Stimulated activated CD8-positive, alpha-beta memory T cell treated with anti-CD3 and anti-CD28 coated beads, Interleukin-15, amount 100 ng/mL, for 1 hour (primary cell): ENCODE measurements at places on chromosomes 6 and 20.

DNA sequence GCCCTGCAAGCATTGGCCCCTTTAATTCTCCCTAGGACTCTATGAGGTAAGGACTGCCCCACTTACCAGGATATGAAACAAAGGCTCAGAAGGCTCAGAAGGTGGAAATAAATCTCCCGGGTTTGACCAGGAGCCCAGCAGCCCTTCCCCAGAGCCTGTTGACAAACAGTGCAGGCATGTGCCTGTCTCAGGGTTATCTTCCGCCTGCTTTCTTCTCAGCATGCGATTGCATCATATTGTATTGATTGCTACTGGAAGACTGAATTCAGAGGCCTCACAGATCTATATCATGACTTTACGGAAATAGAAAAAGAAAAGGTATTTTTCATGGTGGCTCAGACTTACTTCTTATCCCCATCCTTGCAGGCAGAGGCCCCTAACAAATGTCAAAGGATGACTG is 92.7 kb downstream of the PHACTR3 start:
- DNase-seq = no peak

- DNase-seq = no peak
These were observed 109.4 kb upstream of the EMILIN3 start for GRCh38 chr20:41476013-41476441.

GRCh38 chr6:169780571-169781091 is 29.2 kb downstream of the ERMARD start:
- DNase-seq = no peak

DNA sequence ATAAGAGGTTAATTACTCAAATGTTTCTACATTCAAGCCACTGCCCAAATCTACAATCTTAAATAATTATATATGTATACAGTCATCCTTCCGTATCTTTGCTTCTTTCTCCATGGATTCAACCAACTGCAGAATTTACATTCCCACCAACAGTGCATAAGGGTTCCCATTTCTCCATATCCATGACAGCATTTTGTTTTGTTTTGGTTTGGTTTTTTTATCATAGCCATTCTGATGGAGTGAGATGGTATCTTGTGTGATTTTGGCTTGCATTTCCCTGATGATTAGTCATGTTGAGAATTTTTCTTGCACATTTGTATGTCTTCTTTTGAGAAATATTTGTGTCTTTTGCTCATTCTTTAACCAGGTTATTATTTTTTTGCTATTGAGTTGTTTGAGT is 198.5 kb downstream of the C6orf118 start:
- DNase-seq = no peak

DNA sequence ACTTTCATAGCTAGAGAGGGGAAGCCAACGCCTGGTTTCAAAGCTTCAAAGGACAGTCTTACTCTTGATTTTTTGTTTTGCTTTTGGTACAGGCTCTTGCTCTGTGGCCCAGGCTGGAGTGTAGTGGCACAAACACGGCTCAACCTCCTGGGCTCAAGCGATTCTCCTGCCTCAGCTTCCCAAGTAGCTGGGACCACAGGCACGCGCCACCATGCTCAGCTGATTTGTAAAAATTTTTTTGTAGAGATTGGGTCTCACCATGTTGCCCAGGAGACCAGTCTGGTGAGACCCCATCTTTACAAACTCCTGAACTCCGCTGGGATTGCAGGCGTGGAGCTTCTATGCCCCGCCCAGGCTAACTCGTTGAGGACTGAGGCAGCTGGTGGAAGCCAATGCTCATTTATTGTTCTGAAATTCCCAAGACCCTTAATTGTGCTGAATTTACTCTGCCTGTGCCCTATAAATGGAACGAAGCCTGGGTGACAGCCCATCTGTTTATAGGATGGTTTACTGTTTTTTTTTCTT is 18.0 kb downstream of the SRSF3 start:
- no peak for DNase-seq

- DNase-seq = no peak
These were observed 49.8 kb upstream of the THEMIS start for GRCh38 chr6:127950566-127951145.

DNA sequence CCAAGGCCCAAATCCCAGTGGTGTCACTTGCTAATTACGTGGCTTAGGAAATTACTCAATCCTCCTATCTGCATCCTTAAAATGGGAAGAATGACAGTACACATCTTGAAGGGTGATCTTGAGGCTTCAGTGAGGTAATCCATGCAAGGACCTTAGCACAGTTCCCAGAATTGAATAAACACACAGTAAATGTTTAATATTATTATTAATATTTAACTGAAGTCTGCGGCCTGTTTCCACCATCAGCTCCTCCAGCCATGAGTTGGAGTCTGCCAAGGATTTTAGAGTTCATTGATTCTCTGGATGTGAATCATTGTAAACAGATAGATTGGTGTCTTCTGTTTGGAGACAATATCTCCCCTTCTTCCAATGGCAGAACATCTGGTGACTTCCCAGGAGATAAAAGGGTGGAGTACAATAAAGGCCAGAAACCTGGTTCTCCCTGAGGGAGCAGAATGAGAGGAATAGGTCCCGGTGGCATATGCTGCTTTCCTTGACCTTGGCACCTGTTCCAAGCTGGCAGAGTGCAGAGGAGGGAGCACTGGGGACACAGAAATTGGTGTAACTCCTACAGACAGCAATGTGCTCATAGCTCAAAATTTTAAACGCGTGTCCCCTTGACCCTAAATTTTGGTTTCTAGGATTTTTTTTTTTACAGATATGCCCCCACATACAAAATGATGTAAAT is 25.4 kb downstream of the UNC5CL start:
- no peak for DNase-seq

GRCh38 chr6:90072935-90073464 is 178.7 kb downstream of the GJA10 start:
- DNase-seq = no peak

- DNase-seq = no peak
These were observed 280 bp downstream of the SPATA2 start for GRCh38 chr20:49915118-49915379.
